Thyroid gland (tissue), 4 donors: ENCODE measurements at places on chromosomes 7 and 10. TPM values are rescaled to one million over a fixed set of nuclear protein-coding genes. Genes with fewer than 3 reads are reported as not detected.

Gene NDUFB2
- total RNA-seq: 213 TPM

DNA sequence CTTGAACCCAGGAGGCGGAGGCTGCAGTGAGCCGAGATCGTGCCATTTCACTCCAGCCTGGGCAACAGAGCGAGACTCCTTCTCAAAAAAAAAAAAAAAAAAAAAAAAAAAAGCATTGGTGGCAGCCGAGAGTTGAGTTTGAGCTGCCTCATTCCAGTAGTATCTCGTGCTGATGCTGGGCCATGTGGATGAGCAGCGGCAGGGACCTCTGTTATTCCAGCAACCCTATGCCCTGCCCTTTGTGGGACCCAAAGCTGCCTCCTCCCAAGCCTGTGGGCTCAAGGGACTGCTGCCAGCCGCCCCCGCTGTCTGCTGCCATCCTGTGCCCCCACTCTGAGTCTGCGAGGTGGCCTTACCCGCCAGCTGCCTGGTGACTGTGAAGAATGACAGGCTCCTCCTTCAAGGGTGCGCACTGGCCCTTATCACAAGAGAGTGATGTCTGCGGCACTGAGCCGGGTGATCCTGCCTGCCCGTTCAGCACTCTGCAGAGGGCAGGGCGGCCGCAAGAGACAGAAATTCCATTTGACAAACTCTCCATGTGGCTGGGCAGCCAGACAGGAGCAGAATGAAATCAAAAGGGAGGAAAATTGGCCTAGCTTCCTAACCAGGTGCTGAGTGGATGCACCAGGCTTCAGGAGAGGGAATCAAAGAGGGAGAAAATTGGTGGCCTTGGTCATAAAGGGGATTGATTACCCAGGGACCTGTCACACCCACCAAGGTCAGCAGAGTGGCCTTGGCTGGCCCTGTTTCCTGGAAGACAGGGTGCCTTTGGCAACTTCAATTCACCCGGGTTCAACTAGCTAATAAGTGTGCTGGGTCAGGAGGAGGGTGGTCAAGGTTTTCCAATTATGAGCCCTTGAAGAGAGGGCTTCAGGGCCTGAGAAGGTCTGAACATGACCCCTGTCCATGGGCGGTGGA is 65.3 kb upstream of the ZMIZ1 start:
- peak; percentile 96 for DNase-seq
- no peaks in the 10 kb centered on the region for H3K36me3 ChIP-seq
- no peaks in the 10 kb centered on the region for H3K27me3 ChIP-seq

GRCh38 chr10:103812432-103812831 is 42.9 kb downstream of the SH3PXD2A start:
- peak; percentile 21 for DNase-seq
- H3K36me3 ChIP-seq: no peaks in the 10 kb centered on the region
- H3K27me3 ChIP-seq: no peaks in the 10 kb centered on the region
- H3K27ac ChIP-seq: no peak overlapping the region
- peaks cover 3% of the 10 kb centered on the region for H3K4me1 ChIP-seq
- H3K4me3 ChIP-seq: no peak overlapping the region

- no peak for DNase-seq
- H3K36me3 ChIP-seq: no peaks in the 10 kb centered on the region
- H3K4me1 ChIP-seq: peaks cover 48% of the 10 kb centered on the region
- peak overlapping the region; percentile 89 for H3K27ac ChIP-seq
Measured at GRCh38 chr10:30028738-30029030, 30.7 kb downstream of the JCAD start.

Gene ARHGAP22
- total RNA-seq: 17.3 TPM

Gene NKX2-3
- total RNA-seq: 3.3 TPM

DNA sequence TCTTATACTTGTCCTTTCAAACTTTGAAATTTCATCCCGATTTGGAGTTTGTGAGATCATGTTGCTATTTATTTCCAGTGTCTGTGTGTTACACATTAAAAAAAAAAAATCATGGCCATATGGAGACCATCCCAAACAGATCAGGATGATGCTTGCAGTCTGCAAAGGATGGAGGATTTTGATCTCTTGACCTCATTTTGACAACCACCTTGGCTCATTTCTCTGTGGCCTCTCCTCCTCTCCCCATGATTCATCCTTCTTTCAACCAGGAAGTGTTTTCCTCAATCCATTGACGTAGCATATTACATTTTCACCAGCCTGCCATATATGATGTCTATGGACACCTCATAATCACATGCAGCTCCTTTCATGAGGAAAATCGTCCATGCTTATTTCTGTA is 68.9 kb upstream of the INSYN2A start:
- no peaks in the 10 kb centered on the region for H3K27me3 ChIP-seq
- no peaks in the 10 kb centered on the region for H3K36me3 ChIP-seq
- peaks cover 17% of the 10 kb centered on the region for H3K4me1 ChIP-seq
- H3K27ac ChIP-seq: no peak overlapping the region

Gene ZNF783
- total RNA-seq: 11.3 TPM

DNA sequence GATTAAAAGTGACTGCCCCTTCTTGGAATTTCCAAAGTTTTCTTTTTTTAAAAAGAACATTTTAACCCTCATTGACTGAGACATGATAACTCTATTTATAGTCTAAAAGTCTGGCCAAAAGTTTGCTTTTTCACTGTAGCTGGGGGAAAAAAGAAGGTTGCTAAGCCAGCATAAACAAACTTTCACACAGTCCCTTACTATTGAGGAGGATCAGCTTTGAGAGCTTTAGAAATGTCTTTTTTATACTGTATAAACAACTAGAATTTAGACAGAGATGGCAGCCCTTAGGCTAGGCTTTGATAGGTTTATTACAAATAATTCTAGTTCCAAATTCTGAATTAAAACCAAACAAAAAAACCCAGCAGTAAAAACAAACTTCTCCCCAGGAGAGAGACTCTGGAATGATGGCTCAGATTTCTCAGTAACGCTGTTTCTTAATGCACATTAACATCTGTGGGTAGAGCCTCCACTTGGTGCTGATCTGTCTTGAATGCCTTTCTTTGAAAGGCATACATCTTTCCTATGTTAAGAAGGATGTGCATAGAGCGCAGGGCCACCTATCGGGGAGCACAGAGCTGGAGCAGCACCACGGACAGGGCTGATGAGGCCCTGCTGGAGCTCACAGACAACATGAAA is 100.9 kb upstream of the PDLIM1 start:
- no peaks in the 10 kb centered on the region for H3K27me3 ChIP-seq
- no peaks in the 10 kb centered on the region for H3K36me3 ChIP-seq

- H3K4me1 ChIP-seq: peaks cover 7% of the 10 kb centered on the region
- peak within 1 kb of the TSS; percentile 77 for H3K27ac ChIP-seq
- no peaks in the 10 kb centered on the region for H3K36me3 ChIP-seq
- DNase-seq: peak; percentile 76
Measured at GRCh38 chr7:105388356-105389087, at the start of gene SRPK2. SRPK2 (minus strand) TSS chr7:105388921.

DNA sequence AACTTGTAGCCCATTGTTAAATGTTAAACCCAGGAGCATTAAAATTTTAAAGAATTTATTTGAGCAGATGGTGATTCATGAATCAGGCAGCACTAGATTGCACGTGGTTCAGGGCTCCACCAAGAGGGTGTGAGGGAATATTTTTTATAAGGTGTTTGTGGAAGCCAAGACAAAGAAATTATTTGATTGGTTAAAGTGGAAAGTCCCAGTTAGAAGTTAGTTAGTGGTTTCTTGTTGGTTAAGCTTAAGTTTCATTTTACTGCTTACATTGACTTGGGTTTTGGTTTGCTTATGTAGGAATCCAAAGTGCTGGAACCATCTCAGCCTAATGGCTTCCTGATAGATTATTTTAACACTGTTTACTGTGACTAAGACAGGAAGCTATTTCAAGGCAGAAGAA is 906.2 kb downstream of the LRMDA start:
- no peaks in the 10 kb centered on the region for H3K36me3 ChIP-seq
- no peak overlapping the region for H3K27ac ChIP-seq
- H3K4me1 ChIP-seq: no peaks in the 10 kb centered on the region
- no peak for DNase-seq
- H3K4me3 ChIP-seq: no peak overlapping the region

GRCh38 chr10:125231116-125231812 is 70.9 kb upstream of the CTBP2 start:
- H3K27ac ChIP-seq: no peak overlapping the region
- H3K36me3 ChIP-seq: no peaks in the 10 kb centered on the region
- H3K27me3 ChIP-seq: no peaks in the 10 kb centered on the region

GRCh38 chr7:25908154-25908949 is 243.6 kb upstream of the NFE2L3 start:
- no peaks in the 10 kb centered on the region for H3K4me1 ChIP-seq
- H3K4me3 ChIP-seq: no peak overlapping the region
- DNase-seq: no peak
- no peak overlapping the region for H3K27ac ChIP-seq
- no peaks in the 10 kb centered on the region for H3K27me3 ChIP-seq

Gene ANKRD1
- total RNA-seq: 0.94 TPM

GRCh38 chr7:85508642-85509410 is 322.0 kb upstream of the SEMA3D start:
- no peaks in the 10 kb centered on the region for H3K4me1 ChIP-seq
- H3K4me3 ChIP-seq: no peak overlapping the region
- H3K27me3 ChIP-seq: no peaks in the 10 kb centered on the region
- H3K36me3 ChIP-seq: no peaks in the 10 kb centered on the region

GRCh38 chr7:5687936-5688630 is 93.4 kb downstream of the RNF216 start:
- H3K27ac ChIP-seq: peak overlapping the region; percentile 1
- H3K36me3 ChIP-seq: peaks cover 6% of the 10 kb centered on the region

Gene CLCN1
- total RNA-seq: not detected
